ENCODE measurements at places on chromosomes 7 and 10.

- no peak for DNase-seq
These were observed 126.7 kb downstream of the RAPGEF5 start for GRCh38 chr7:22230238-22230637.

DNA sequence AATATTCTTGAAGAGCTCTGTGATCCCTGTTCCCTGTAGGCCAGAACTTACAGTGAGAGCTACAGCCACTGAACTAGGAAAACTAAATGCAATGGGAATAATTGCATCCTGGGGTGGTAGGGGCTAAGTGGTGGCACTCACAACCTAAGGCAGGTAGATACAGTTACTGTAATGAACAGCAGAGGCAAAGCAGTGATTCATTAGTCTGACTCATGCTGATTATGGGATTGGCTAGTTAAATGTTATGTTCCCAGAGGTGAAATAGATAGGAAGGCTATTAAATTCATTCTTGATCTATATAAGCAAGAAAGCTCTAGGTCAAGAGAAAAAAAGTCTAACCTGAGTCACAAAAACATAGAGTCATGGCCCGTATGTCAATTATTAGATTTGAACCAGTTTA is 173.1 kb upstream of the MALRD1 start:
- DNase-seq = no peak

DNA sequence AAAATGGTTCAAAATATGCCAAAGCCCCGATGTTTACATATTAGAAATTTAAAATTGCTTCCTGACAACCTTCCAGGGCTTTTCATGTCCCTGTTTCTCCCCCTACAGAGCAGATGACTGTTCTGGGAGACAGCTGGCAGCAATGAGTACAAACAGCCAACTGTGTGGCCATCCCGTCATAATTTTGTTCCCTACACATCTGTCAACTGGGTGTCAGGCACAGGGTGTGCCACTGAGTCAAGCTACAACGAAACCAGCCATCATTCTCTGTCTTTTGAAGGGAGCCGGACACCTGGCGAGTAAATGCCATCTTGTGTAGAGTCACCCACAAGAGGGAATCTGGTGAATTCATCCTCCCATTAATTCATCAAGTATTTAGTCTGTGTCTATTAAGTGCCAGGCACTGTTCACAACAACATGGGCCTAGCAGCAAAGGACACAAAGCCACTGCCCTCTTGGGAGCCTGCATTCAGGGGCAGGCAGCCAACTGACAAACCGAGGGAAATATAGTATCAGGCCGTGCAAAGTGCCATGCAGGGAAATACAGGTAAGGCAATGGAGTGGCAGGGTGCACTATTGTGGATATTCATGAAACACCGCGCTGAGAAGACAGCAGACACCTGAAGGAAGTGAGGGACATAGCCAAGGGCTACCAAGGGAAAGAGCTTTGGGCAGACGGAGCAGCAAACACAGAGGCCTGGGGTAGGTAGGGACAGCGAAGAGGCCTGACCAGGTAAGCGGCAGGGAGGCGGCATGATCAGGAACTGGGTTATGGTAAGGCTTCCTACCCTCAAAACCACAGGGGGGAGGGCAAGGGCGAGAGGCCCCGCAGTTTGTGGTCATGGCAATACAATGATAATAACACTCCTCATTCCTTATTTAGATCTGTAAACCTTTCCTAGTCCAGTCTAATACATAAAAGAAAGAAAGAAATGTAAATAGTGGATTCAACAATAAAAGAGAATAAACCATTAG is 213.6 kb downstream of the FAM107B start:
- DNase-seq = no peak

GRCh38 chr7:149873970-149874643 is 338 bp downstream of the ATP6V0E2 start:
- DNase-seq = no peak

DNA sequence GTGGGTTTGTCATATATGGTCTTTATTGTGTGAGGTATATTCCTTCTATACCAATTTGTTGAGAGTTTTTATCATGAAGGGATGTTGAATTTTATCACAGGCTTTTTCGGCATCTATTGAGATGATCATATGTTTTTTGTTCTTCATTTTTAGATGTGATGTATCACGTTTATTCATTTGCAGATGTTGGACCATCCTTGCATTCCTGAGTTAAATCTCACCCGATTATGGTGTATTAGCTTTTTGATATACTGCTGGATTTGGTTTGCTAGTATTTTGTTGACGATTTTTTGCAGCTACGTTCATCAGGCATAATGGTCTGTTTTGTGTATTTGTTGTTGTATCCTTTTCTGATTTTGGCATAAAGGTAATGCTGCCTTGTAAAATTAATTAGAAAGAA is 311.0 kb downstream of the PTEN start:
- DNase-seq = no peak

- DNase-seq = no peak
These were observed 80.4 kb upstream of the CALN1 start for GRCh38 chr7:72492461-72493065.

DNA sequence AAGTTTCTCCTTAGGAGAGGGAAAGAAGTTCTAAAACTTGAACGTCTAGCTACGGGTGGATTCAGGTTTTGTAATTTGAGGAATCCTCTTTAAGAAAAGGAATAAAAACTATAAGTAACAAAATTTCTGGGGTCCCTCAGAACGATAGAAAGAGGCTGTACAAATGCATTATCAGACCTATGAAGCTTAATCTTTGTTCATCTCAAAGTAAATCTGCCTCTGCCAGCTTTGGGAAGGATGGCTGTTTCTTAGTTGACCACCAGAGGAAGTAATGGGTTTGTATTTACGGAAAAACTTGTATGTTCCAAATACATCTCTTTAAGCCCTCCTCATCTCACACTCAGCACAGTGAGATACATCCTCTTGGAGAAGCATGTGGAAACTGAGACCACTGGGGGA is 864 bp downstream of the PSTK start:
- DNase-seq = no peak

DNA sequence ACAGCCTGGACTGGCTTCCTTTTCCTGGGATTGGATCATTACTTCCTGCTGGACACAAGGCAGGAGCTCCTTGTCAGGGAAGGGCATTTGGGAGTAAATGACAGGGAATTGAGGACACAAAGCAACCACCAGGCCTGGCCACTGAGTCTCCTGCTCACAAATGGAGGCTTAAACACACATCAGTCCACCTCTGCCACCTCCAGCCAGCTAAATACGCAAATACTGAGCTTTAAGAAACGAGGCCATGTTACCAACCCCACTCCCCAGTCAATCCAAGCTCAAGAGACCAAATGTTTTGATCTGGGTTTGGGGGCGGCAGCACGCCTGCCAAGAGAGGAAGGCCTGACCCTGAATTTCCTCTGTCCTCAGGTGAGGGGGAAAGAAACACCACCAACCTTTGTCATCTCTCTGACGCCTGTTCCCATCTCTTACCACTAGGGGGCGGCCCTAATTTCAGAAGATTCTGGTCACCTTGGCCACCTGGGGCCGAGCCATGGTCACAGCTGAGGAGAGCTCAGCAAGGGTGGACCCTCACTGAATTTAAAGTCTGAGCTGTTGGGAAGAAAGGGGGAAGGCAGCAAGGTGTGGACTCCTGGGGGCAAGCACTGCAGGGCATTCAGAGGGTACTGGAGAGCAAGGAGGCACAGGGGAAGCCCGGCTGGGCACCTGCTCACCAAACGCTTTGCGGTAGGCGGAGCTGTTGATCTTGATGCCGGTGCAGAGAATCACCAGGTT is 16.5 kb downstream of the AIFM2 start:
- DNase-seq = no peak

- DNase-seq = no peak
These were observed 325.1 kb downstream of the HPSE2 start for GRCh38 chr10:98910546-98910945.

DNA sequence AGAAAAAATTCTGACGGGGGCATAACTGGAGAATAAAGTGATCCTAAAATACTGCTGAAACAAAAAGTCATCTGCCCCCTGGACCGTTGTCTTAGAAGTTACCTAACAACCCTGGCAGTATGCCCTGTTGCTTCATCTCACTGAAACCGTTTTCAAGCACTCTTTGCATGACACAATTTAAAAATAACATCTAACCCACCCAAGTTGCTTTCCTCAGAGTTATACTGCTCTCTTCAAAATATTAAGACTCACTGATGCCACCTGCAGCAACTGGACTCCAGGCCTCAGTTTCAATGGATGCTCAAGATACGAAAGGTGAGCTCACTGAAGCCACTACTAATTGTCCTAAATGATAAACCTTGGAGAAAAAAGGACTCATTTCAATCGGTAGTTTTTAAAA is 57.4 kb downstream of the CDK6 start:
- DNase-seq = no peak

- no peak for DNase-seq
These were observed 6.4 kb downstream of the NAPEPLD start for GRCh38 chr7:103142494-103142893.

DNA sequence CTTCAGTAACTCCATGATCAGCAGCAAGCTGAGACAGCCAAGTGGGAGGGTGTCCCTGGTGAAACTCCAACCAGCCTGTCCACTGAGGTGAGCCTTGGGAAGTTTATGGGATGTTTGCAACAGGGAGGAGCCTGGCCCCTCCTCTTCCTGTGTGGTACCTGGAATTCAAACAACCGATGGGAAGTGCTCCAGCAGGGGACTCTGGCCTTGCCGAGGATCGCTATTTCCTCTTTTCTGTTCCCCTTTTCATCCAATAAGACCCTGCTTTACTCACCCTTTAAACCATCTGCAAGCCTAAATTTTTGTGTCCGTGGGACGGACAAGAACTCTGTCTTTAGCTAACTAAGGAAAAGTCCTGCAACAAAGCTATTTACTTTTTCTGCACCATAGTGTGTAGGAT is 491.1 kb upstream of the ZMIZ1 start:
- no peak for DNase-seq

DNA sequence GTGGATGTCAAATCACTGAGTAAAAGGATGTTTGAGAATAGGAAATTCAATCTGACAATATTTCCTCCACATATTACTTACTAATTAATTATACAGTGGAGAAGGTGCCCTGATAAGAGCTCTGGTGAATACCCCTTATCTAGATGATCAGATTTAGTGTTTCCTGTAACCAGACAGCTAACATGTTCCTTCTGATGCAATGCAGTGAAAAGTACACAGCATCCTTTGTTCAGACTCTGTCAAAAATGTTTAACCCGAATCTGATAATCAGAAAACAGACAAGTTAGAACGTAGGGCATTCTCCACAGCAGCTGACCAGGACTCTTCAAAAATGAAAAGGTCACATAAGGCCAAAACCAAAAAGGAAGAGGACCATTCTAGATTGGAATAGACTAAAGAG is 46.2 kb downstream of the WDR11 start:
- no peak for DNase-seq

GRCh38 chr7:29194206-29194593 is 375 bp upstream of the CHN2 start:
- no peak for DNase-seq

- DNase-seq = no peak
These were observed 42.2 kb upstream of the MAGI2 start for GRCh38 chr7:79495544-79496272.

GRCh38 chr10:89566992-89567391 is 31.6 kb upstream of the SLC16A12 start:
- no peak for DNase-seq

GRCh38 chr7:76011442-76011861 is 17.1 kb upstream of the TMEM120A start:
- DNase-seq = no peak

GRCh38 chr7:44292420-44292817 is 33.0 kb downstream of the CAMK2B start:
- no peak for DNase-seq

DNA sequence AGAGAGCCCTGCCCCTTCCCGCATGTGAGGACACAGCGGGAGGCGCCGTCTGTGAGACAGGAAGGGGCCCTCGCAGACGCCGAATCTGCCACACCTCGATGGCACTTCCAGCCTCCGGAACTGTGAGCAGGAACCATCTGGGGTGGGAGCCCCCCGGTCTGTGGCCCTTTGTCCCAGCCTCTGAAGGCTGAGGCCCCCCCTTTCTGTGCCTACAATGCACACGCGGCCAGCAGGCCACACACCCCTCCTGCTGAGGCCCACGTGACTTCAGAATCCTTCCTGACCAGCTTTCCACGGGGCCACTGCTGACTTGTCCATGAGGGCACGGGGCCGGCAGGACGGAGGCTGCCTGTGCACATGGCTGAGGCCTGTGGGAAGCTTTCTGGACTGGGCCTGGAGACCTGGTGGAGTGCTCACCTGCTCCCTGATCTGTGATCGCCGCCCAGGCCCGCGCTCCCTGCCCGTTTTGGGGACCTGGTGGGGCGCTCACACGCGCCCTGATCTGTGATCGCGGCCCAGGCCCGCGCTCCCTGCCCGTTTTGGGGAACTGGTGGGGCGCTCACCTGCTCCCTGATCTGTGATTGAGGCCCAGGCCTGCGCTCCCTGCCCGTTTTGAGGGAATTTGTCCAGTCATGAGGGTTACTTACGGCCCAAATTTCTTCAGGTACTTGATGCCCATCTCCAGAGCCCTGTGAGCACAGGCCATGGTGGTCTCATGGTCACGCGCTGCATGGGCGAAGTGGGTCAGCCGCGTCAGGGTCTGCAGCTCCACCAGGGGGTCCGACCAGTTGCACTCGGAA is 34.3 kb downstream of the CFAP46 start:
- no peak for DNase-seq

DNA sequence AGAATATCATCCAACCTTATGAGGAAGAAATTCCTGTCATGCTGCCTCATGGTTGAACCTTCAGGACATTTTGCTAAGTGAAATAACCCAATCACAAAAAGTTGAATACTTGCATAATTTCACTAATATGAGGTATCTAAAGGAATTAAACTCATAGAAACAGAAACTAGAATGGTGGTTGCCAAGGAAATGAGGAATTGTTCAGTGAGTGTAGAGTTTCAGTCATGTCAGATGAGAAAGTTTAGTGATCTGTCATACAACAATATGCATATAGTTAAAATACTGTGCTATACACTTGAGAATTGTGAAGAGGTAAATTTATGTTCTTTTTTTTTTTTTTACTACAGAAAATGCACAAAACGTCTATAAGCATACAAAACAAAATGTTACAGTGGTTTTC is 60.7 kb downstream of the R3HCC1L start:
- DNase-seq = no peak

- peak; percentile 90 for DNase-seq
These were observed 8.6 kb upstream of the CRYGN start for GRCh38 chr7:151448261-151449252.

DNA sequence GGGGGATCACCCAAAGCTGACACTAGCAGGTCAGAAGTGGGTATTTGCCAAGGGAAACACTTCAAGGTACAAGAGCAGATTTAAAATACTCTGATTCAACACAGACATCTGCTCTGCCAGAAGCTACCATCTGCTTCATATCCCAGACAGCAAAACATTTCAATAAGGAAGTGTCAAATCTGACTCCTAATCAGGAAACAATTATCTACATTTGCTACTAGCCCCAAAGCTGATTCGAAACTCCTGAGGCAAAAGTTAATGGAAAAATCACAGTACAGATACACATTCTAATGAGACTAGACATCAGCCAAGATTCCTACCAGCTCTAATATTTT is 48.9 kb downstream of the PARD3 start:
- no peak for DNase-seq

DNA sequence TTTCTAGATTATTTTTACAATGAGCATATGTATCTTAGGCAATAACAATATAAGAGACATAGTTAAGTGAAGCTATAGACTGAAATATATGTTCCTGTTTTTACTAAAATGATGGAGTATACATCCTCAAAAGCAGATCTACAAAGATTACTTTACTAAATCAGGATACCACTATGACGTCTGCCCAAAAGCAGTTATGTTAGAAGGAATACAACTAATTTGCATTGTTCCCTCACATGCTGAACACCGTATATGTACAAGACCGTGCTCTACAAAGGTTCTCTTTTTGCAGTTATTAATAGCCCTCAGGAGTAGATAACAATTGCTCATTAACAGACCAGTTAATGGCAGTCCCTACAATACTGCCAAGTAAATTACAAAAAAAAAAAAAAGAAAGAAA is 137.5 kb downstream of the CD36 start:
- DNase-seq = no peak

Data from mesenteric fat pad (tissue), 1 donor.